ENCODE measurements at places on chromosomes 16 and 17.

GRCh38 chr17:58693208-58693607 is 806 bp downstream of the RAD51C start:
- DNase-seq, result no peak

DNA sequence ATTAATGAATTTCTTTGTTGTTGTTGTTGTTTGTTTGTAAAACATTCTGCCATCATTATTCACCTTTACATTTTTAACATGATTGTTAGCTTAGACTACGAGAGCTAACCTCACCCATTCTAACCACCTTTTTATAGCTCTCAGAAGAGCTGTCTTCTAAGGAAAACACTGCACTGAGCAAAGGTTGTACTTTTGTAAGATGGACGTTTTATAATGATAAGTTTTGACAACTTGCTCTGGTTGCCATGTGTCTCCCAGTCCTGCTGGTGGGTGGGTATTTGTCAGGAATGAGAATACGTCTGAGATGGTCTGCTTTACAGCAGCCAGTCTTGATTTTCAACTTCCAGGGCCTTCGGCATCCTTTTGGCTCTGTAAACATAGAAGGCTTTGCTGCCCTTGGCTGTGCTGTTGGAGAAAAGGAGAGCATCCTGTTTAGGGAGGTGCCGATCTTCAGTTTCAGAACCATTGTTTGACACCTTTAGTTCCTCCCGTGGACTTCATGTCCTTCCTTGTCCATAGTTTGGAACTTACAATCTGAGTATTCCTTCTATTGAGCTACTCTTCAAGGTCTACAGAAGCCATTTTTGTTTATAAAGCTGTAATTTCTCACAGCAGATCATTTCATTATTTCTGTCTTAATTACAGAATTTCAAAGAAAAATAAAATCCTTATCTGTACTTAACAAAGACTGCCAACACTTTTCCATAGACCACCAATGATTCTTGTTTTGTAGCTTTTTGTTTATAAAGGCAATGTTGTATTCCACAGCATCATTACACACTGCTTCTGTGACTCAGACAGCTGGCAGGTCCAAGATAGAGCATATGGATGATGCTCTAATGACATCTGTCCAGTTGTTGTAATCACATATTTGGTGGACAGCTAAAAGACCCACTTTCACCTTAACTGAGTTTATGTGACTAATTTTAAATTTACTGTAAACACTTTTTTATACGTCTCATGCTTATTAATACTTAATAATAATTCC is 270.1 kb upstream of the TBX2 start:
- DNase-seq, result no peak

GRCh38 chr17:2925011-2925410 is 128.8 kb downstream of the RAP1GAP2 start:
- no peak for DNase-seq

GRCh38 chr17:57108671-57109392 is 23.8 kb downstream of the AKAP1 start:
- no peak for DNase-seq

GRCh38 chr16:87735270-87736007 is 30.3 kb downstream of the KLHDC4 start:
- no peak for DNase-seq

DNA sequence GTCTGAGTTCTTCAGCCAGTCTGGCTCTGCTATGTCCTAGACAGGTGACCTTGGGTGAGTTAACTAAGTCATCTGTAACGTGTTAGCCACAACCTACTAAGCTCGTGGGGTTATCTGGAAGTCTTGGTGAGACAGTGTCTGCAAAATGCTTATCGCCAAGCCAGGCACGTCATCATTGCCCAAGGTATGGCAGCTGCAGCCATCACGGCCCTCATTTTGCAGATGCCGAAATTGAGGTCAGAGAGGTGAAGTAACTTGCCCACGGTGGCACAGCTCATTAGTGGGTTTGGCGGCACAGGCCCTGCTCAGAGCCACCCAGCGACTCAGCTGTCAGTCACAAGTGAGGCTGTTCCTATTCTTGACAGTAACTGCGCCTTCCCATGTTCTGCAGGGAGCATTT is 79.8 kb downstream of the CMIP start:
- no peak for DNase-seq

- DNase-seq, result no peak
Measured at GRCh38 chr16:86635176-86635876, 57.0 kb downstream of the FOXL1 start.

GRCh38 chr16:31274831-31275816 is 15.3 kb downstream of the ITGAM start:
- DNase-seq, result no peak

DNA sequence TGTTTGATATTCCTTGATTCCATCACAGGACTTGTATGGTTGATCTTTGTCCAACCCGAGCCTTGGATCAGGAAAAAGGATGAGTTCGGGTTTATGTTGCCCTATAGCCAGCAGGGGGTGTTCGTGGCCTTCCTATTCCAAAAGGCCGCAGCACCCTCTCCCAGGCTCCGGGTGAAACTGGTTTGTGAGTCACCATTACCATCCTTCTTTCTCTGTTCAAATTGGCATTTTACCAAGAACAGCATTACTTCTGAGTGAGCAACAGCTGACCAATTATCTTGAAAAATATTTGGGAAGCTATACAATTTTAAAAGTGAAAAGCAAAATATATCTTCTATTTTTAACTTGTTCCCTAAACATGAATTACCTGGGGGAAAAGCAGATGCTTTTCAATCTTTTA is 24.3 kb upstream of the KRT20 start:
- DNase-seq, result peak; percentile 66

GRCh38 chr17:39231591-39232551 is 6.1 kb upstream of the STAC2 start:
- peak; percentile 67 for DNase-seq

GRCh38 chr17:83180264-83180995 is 101.0 kb downstream of the METRNL start:
- peak; percentile 11 for DNase-seq

DNA sequence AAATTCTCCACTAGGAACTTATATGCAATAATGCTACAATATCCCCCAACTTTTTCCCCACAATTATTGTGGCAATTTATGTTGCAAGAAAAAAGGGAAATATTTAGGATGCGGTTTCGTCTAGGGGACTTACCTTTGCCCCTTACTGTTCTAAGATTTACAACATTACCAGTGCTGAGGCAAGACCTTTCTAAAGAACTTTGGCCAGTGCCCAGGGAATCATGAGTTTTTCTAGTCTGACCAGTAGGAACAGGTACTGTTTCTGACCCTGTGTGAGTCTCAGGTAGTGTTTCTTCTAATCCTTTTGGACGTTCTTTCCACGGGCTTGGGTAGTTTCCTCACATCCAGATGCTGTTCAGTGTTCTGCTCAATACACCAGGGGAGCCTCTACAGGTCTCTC is 373.7 kb downstream of the HAPSTR1 start:
- no peak for DNase-seq

DNA sequence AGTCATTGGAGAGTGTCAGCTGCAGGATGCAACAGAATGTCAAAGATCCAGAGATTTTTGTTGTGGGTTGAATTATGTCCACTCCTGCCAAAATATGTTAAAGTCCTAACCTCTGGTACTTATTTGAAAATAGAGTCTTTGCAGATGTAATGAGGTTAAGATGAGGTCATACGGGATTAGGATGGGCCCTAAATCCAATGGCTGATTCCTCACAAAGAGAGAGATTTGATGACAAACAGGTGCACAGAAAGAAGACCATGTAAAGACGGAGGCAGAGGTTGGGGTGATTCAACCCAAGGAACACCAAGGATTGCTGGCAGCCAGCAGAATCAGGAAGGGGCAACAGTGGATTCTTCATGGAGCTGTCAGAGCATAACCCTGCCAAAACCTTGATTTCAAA is 34.5 kb upstream of the USP22 start:
- DNase-seq, result no peak

DNA sequence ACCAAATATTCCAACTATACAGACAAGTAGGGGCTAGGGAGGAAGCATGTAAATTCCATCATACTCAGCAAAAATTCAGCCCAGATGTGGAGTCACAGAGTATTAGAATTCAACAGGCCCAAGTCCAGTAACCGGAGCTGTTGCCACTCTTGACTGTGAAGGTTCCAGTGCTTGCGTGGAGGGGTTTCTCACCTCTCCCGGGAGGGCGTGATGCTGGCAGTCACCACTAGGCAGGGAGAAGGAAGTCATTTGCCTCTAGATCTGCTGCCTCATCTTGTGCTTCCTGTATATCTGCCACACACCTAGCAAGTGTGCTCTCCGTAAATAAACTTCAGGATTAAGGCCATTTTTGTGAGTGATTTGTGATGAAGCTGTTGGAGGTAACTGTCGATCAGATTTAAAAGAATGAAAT is 1.0 kb upstream of the CKLF start:
- peak; percentile 56 for DNase-seq

DNA sequence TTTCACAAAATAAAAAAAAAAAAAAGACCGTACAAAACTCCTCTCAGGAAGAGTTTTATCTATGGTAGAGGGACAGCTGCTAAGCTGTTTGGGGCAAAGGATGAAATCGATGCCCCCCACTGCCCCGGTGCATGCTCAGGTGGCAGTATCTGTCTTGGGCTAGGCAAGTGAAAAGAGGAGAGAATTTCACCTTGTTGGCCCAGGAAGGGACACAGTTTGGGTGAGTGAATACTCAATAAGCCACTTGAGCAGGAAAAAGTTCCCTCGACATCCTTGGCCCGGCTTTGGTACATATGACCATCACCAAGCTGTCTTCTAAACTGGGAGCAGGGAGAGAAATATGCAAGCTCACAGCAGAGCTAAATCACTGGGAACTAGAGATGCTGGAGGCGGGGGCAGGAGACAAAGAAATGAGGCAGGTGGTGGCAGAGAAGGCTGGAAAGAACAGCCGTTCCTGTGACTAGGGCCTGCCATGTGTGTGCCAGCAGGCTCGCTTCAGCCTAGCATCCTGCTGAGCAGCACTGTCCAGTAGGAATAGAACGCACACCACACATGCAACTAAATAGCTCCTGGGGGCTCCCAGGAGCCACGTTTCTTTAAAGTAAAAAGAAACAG is 8.2 kb upstream of the EIF1 start:
- no peak for DNase-seq

DNA sequence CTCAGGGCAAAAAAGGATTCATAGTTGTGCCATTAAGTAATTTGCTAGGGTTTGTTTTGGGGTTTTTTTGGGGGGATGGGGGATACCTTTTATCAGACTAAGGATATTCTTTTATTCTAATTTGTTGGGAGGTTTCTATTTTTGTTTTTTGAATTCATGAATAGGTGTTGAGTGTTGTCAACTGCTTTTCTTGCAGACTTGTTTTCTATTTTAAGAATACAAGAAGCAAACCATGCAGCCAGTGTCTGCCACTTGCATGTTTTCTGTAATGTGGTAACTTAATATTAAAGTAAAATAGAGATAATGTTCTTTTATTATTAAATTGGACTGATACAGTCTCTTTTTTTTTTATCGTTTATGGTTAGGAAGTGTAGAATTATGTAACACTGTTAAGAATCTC is 49.5 kb downstream of the NFATC3 start:
- no peak for DNase-seq

DNA sequence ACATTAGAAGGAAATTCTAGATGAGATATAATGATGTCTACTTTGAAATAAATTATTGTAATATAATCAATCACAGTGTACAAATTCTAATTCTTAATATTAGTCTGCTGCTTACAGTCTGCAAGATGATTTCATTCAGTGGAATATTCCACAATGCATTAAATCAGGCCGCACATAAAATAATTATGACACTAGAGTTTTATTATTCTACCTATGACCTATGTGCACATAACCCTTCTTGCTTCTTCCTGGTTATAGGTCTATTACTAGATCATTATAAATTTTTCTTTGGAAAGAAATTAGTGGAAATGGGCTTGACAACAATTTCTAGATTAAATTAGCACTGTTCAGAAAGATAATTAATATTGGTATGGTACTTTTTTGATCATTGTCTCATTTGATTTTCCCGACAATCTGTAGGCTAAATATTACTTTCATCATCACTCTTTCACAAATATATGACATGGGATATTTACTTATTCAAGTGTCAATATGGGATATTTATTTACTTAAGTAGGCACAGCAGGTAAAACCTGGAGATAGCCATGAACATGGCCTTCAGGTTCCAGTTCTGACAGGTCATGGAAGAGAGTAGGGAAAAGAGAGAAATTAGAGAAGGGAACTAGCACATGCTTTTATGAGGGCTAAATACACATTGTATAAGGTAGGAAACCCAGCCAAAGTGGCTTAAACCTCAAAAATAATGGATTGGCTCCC is 476.4 kb downstream of the TOX3 start:
- DNase-seq, result no peak

DNA sequence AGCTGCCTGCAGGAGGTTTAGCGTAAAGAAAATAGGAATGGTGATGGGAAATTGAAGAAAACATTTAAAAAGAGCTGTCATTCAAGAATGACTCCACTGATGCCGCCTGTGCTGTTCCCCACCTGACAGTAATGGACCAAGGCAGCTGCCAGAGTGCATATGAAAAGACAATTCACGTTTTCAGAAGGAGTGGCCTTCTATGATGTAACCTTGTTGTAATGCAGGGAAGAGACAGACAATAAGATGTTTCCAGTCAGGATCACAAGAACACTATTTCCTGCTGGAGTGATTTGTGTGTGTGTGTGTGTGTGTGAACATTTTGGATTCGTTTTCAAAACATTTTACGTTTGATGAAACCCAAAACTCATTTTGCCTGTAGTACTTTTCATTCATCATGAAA is 203.7 kb downstream of the LGALS9B start:
- no peak for DNase-seq

GRCh38 chr17:36072431-36073121 is 8.5 kb downstream of the CCL18 start:
- DNase-seq, result peak; percentile 82

Data from activated naive CD4-positive, alpha-beta T cell treated with anti-CD3 and anti-CD28 coated beads, Interleukin-2, amount 50 U/mL, for 72 hours (primary cell).